Myometrial cell (primary cell): ENCODE measurements at places on chromosomes 3 and 15. TPM values are rescaled to one million over a fixed set of nuclear protein-coding genes. Genes with fewer than 3 reads are reported as not detected.

NME9 gene
- total RNA-seq = not detected in 2 replicates

HDC gene
- total RNA-seq = not detected in 2 replicates

CPN2 gene
- total RNA-seq = not detected in 2 replicates

MUSTN1 gene
- total RNA-seq = not detected in 2 replicates

SAMD7 gene
- not detected in 2 replicates for total RNA-seq

RHOV gene
- not detected in 2 replicates for total RNA-seq

GHSR gene
- not detected in 2 replicates for total RNA-seq

PLA1A gene
- 0.18 TPM in 1 of 2 replicates, not detected in the other for total RNA-seq

GOLGA6D gene
- total RNA-seq = not detected in 2 replicates

SERINC4 gene
- not detected in 2 replicates for total RNA-seq

ECE2 gene
- not detected in 2 replicates for total RNA-seq
